Upper lobe of right lung (tissue), 1 donor: ENCODE measurements at places on chromosomes 3 and 15. TPM values are rescaled to one million over a fixed set of nuclear protein-coding genes. Genes with fewer than 3 reads are reported as not detected.
A peak's percentile ranks its signal among the peaks of the same experiment; 100 is the strongest.

The INSYN1 gene
- 6.2 TPM for total RNA-seq

The GPR160 gene
- 22.3 TPM for total RNA-seq

The OR5K2 gene
- total RNA-seq, result not detected

The CCR9 gene
- not detected for total RNA-seq

The NEK10 gene
- total RNA-seq, result 0.49 TPM

The ITPKA gene
- total RNA-seq, result 0.67 TPM

The GREM1 gene
- 2.8 TPM for total RNA-seq

The SAMMSON gene
- total RNA-seq, result not detected

The ELL3 gene
- total RNA-seq, result 4.3 TPM

The SAXO2 gene
- 1.7 TPM for total RNA-seq

The PLCB2 gene
- total RNA-seq, result 61.2 TPM

The FLNB gene
- total RNA-seq, result 115 TPM

The SCN11A gene
- total RNA-seq, result 0.14 TPM

GRCh38 chr15:80609512-80609946 is 85.6 kb upstream of the ABHD17C start:
- no peak for DNase-seq

DNA sequence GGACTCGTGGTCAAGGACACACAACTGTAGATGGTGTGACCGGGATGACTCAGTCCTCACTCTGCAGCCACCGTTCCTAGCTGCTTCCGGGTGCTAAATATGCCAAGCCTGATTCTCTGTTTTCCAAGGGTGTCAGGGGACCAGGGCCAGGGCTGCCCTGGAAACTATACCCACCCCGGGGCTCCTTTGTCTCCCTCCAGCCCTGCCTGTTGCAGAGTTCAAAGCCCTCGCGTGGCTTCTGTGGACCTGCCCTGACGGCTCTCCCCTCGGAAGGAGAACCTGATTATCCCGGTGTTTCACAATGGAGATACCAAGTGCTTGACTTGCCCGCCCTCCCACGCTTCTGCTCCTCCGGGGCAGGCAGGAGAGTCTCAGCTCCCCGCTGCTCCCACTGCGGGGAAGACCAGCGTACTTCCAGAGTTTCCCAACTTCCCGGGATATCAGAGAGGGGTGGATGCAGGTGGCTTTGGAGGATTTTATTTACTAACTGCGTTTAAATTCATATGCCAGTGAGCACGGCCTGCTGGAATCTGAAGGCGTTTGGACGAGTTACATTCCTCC is 125.0 kb downstream of the ASB7 start:
- no peak for DNase-seq

- no peak for DNase-seq
Measured at GRCh38 chr3:57151749-57152148, 13.4 kb downstream of the IL17RD start.

DNA sequence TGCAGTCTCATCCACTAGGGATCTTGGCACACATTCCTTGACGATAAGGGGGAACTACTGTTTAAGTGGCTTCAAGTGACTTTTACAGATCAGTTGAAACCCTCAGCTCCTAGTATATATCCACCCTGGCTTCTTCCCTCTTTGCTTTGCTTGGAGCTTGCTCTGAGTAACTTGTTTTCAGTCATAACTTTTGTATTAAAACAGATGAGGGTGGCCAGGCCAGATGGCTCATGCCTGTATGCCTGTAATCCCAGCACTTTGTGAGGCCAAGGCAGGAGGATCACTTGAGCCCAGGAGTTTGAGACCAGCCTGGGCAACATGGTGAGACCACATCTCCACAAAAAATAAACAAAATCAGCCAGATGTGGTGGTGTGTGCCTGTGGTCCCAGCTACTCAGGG is 42.4 kb downstream of the EOMES start:
- DNase-seq, result no peak

- DNase-seq, result no peak
Measured at GRCh38 chr3:143170676-143171075, 51.1 kb downstream of the CHST2 start.

- no peak for DNase-seq
Measured at GRCh38 chr3:64022451-64023186, 675 bp downstream of the PSMD6 start.

DNA sequence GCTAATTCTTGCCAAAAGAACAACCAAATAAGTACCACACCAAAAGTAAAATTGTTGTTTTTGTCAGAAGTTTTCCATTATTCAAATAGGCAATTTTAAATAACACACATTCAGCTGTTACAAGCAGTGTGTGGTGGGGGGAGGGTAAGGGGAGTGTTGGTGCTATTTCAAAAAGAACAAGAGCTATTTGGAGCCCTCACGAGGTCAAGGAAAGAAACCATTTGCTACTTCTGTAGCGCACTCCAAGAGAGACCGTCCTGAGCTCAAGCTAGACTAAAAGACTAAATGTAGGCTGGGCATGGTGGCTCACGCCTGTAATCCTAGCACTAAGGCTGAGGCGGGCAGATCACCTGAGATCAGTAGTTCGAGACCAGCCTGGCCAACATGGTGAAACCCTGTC is 21.2 kb upstream of the IGF2BP2 start:
- no peak for DNase-seq

- DNase-seq, result peak; percentile 83
Measured at GRCh38 chr3:79019137-79019923, 748.5 kb downstream of the ROBO1 start.

- no peak for DNase-seq
Measured at GRCh38 chr15:52292780-52293392, 2.7 kb downstream of the MYO5C start.

DNA sequence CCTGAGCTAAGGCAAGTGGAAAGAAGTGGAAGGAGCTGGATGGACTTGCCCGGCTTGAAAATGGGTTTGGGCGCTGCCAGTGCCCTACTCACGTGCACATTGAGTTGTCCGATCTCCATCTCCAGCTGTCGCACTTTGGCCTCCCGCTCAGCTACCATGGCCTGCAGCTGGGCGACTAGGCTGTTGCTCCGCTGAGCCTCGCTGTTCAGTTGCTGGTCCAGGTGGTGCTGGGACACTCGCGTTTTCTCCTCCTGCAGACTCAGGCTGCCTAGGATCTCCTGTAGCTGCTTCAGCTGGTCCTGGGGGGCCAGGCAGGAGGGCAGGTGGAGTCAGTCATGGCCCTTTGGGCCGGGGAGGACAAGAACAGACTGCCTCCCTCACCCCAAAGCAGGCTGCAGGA is 33.0 kb upstream of the HHATL start:
- DNase-seq, result no peak

DNA sequence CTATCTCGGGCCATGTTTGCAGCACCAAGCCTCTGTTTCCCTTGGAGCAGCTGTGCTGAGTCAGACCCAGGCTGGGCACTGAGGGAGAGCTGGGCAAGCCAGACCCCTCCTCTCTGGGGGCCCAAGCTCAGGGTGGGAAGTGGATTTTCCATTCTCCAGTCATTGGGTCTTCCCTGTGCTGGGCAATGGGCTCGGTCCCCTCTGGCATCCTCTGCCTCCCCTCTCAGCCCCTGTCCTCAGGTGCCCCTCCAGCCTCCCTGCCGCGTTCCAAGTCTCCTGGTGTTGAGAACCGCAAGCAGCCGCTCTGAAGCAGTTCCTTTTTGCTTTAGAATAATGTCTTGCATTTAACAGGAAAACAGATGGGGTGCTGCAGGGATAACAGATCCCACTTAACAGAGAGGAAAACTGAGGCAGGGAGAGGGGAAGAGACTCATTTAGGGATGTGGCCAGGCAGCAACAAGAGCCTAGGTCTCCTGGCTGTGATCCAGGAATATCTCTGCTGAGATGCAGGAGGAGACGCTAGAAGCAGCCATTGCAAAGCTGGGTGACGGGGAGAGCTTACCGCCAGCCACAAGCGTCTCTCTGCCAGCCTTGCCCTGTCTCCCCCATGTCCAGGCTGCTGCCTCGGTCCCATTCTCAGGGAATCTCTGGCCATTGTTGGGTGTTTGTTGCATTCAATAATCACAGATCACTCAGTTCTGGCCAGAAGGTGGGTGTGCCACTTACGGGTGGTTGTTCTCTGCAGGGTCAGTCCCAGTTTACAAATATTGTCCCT is 1.2 kb downstream of the RHO start:
- no peak for DNase-seq

DNA sequence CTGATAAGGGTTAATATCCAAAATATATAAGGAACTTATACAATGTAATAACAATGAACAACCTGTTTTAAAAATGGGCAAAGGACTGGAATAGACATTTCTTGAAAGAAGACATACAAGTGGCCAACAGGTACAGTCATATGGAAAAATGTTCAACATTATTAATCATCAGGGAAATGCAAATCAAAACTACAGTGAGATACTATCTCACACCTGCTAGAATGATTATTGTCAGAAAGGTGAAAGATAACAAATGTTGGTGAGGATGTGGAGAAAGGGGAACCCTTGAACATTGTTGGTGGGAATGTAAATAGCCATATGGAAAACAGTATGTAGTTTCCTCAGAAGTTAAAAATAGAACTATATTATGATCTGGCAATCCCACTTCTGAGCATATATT is 20.4 kb downstream of the GOLM2 start:
- DNase-seq, result no peak

DNA sequence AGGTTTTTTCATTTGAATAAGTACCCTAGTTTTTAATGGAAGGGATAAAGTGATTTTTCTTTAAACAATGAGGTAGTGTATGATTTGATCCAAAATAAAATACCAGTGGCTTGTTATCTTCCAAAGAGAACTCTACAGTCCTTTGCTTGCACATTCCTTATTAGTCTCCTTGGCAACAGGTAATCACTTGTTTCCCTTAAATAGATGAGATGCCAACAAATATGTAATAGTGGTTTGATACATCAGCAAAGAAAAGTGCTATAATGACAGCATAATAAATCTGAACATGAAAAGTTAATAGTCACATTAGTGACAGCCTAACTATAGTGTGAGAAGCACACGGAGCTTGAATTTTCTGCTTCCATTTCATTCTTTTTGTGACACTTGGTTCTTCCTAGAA is 360.2 kb downstream of the ZNF385D start:
- no peak for DNase-seq

DNA sequence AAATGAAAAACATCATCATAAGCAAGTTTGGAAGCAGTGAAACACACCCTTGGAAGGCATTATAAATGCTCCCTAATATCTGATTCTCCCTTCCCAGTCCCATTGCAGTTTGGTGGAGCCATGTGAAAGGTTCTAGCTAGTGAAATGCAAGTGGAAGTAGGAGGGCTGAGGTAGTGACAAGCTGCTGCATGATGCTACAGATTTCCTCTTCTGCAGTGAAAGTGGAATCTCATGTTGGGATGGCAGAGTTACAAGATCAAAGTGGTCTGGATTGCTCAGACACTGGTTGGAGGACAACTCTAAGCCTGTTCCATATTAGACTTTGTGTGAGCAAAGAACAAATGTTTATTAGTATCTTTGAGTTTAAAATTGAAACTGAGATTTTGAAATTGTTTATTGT is 3.3 kb upstream of the PDCD6IP start:
- DNase-seq, result no peak

DNA sequence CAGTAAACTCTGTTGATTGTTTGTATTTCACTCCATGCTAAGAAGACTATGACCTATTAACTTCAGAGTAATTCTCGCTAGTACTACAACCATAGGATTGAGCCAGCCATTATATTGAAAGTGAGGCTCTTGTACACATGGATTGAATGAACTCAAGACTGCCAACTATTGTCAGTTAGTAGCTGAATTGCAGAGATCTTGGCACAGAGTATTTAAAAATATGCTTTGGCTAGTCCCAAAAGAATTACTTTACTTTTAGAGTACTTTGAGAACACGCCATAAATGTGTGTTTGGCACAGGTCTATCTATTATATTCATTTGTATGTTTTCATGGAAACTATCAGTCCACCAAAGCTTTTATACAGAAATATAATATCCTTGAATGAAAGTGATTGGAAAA is 226.7 kb upstream of the DCBLD2 start:
- no peak for DNase-seq

DNA sequence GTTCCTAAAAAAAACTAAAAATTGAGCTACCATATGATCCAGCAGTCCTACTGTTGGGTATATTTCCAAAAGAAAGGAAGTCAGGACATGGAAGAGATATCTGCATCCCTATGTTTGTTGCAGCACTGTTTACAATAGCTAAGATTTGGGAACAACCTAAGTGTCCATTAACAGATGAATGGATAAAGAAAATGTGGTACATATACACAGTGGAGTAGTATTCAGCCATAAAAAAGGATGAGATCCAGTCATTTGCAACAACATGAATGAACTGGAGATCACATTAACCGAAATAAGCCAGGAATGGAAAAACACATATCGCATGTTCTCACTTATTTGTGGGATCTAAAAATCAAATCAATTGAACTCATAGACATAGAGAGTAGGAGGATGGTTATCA is 29.5 kb downstream of the LRRC49 start:
- DNase-seq, result no peak

GRCh38 chr3:96236522-96236921 is 577.9 kb upstream of the EPHA6 start:
- no peak for DNase-seq

- no peak for DNase-seq
Measured at GRCh38 chr3:37218206-37218605, 43.8 kb upstream of the LRRFIP2 start.

GRCh38 chr3:27633224-27633545 is 88.9 kb downstream of the EOMES start:
- DNase-seq, result no peak

DNA sequence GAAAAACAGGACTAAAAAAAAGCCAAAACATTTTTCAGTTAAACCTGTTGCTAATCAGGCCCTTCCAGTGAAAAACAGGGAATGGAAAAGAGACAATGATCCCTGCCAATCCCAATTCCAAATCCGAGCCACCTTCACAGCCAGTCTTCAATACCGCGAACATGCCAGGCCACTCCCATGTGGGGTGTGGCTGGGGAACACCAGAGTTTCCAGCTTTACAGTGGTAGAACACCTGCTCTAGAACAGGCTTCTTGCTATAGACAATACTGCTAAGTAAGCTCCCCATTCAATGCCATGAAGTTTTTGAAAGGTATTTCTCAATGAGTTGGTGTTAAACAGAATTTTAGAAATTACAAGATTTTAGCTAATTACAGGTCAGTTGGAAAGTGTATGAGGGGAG is 228.3 kb downstream of the ATP8B4 start:
- no peak for DNase-seq

GRCh38 chr15:27359586-27359985 is 388.6 kb downstream of the GABRG3 start:
- no peak for DNase-seq

DNA sequence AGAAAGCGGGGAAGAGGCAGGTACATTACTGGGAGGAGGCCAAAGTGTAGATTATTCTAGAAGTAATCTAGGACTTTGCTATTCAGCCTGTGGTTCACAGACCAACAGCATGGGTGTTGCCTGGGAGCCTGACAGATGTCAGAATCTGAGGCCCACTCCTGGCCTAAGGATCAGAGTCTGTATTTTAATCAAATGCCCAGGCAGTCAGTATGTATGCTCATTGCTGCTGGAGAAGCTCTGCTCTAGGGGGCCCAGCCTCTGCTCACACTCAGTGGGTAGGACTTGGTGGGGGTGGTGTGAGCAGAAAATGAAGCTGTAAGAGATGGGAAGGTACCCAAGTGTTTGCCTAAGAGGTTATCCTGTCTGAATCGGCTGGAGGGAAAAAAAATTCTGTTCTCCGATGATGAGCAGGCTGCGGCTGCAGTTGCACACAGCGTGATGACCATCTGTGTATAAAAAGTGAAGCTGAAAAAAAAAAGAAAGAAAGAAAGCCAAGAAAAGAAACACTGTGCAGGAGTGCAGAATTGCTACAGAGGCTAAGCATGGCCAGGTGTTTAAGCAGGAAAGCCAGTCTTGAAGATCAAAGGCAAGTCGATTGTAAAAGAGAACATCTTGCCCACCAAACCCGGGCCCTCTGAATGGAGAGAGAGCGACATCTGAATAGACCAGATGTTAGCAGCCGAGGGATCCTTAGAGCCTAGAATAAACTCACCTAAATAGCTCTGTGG is 65.2 kb downstream of the EIF4E3 start:
- no peak for DNase-seq
